ENCODE measurements at places on chromosomes 2 and 18.

DNA sequence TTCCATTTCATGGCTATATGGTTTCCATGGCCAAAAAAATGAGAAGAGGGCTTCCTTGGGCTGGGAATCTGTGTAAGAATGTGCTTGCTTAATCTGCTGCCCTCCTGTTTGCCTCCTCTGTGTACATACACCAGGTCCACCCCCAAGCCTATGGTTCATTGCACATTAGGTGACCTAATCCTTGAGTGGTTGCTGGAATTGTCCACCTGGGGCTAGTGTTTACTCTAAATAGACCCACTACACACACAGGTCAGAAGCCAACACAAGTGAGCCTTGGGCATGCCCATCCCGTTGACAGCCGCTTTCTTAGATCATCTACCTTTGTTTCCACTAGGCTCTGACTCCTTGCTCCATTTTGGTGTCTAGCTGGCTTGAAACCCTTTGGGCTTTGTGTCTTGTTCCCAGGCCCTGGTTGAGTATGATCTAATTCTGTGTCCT lies 59.2 kb upstream of the ATL2 start:
- DNase-seq: no peak

GRCh38 chr2:128792476-128793054 lies 473.9 kb upstream of the HS6ST1 start:
- no peak for DNase-seq

- no peak for DNase-seq
Measured at GRCh38 chr2:239409976-239410375, 9.2 kb upstream of the HDAC4 start.

GRCh38 chr2:62456721-62457539 lies 49.1 kb downstream of the TMEM17 start:
- peak; percentile 20 for DNase-seq

DNA sequence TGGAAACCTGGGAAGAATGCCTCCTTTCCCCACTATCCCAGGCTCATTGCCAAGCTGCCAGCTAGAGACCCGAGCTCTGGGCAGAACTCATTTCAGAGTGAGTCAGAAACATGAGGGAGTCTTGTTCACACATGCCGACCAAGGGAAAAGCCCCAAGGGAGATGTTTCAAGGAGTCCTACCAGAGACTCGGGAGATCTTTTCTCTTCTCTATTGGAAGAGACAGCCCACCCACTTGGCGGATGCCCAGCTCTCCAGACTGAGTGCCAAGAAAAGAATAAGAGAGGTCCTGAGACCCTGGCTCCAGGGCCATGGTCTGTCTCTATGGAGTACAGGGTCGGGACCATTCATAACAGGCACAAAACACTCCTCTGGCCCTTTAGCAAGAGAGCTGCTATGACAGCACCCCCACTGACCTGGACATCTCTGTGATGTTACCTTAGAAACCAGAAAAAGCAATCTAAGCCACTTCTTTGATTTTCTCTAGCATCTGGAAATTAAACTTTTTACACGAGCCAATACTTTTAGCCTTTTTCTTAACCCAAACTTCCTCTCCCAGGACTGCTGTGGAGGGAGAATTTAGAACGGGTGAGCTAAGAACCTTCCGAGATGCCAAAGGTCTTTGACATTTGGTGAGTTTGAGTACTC lies 18.5 kb upstream of the IGFBP5 start:
- DNase-seq: no peak

DNA sequence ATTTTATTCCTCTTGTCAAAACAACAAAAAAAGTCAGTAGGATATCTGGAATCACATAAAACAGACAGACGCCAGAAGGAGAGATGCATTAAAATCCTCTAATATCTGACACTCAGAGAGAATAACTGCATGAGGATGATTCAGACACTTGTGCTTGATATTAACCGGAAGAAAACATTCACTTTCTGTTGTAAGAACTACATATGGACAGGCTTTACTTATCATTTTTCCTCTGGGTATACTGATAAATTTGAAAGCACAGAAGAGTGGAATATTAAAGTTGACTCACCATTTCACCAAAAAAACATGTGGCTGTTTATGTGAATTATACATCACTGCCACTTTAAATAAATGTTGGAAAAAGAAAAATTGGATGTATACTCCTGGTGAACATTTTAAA lies 589.1 kb upstream of the CDH2 start:
- DNase-seq: no peak

GRCh38 chr2:208179028-208179609 lies 10.7 kb downstream of the C2orf80 start:
- no peak for DNase-seq

DNA sequence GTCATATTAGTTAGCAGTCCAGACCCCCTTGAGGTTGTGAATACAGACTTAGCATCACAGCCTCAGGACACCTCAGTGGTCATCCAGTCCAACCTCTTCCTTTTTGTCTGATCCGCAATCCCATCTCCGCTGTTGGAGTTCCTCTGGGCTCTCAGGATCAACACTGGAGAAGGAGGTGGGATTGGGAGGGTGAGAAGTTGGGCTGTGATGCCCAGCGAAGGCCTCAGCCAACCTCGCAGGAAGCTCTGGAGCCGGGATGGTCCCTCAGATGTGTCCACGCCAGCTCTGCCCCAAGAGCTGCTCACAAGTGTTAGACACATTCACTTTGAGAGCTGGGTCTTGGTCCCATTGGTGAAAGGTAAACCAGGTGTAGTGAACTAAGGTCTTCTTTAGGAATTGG lies 74.9 kb upstream of the AFF3 start:
- DNase-seq: no peak

DNA sequence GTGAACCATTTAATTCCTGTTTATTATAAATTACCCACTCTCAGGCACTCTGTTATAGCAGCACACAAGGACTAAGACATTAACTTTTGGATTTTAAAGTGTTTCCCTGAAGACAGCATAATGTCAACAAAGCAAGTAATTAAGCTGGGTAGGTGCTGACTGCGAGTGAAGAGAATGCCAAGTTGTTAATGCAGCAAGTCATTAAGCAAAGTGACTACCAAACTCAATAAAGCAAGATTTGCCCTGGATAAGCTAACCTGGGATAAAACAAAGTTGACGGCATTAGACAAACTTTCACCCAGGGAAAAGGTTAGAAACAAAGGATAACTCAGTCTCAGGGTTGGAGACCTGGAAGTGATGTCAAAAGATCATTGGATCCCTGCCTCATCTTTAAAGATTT lies 28.4 kb upstream of the NABP1 start:
- no peak for DNase-seq

- no peak for DNase-seq
Measured at GRCh38 chr18:9174302-9174701, 37.7 kb downstream of the ANKRD12 start.

DNA sequence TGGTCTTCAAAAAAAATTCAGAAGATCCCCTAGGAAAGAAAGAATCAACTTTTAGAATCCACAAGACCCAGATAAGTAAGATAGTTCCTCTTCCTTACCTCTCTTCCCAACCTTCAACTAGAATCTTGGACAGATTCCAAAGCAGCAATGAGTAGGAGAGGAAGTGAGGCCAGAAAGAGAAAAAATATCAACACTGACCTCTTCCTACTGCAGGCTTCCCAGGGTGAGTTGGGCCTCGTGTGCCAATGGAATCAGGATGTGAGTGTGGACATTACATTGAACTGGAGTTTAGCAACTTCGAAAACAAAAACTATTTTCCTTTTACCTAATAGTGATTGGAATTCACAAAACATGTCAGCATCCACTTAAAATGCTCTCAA lies 102.5 kb upstream of the PIEZO2 start:
- DNase-seq: no peak
